ENCODE measurements at places on chromosomes 11 and 22. TPM values are rescaled to one million over a fixed set of nuclear protein-coding genes. Genes with fewer than 3 reads are reported as not detected.

GRCh38 chr11:68792400-68792966, 41.2 kb upstream of the TESMIN start:
- no peak for DNase-seq

DNA sequence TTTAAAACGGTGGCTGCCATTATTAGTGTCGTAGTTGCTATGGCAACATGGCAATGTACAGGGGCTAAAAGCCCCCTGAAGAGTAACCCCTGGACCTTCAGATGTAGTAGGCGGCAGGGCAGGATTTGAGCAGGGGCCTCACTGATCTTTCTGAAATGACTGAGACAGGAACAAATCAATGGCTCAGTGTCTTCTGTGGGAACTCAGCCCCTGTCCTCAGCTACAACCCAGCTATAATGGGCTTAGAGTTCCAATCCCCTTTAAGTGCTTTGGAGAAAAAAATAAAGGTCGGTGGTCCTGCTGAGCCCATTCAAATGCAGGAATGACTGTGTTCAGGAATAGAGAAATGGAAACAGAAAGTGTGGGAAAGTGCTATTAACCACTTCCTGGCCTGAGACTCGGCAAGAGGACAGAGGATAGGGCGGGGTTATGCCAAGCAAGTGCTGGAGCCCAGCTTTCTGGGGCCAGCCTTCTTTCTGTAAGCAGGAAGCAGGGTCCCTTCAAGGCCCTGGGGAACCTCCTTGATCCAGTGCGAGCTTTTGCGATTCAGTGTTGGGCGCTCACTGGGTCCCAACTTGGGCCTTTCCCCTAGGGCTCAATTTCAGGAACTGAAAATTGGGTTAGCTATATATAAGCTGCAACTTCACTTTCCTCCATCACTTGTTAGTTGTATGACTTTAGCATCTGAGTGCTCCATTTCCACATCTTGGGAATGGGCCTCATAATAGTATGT, 6.1 kb upstream of the CD82 start:
- DNase-seq: peak; percentile 71

- no peak for DNase-seq
Observed at GRCh38 chr11:83815736-83816135, 529.6 kb upstream of the CCDC90B start.

GRCh38 chr11:67247946-67248550, 18.2 kb upstream of the GRK2 start:
- no peak for DNase-seq

DNA sequence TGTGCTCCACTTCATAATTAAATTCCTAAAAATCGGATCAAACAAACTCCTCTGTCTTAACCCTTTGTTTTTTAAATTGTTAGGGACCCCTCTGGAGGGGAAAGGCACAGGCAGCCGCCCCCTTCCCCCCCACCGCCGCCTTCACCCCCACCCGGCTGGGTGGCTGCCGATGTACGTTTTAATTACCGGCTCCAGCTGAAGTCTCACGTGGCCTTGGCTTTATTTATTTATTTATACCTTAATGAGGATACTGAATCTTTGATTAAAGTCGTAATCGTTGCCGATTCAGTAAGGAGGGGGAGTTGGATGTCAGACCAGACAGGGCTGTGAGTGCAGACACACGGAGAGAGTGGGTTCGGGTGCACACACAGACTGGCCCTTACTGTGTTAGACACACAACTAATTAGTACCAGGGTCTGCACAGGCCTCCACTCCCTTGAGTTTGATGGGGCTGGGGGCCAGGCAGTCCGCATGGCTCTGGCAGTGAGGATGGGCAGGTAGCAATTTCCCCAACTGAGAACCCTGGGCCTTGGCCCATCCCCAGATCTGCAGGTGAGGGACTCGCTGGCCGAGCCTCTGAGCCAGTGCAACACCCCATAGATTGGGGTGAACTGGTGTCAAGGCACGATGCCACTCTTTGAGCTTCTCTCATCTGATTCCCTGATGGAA, 51.3 kb upstream of the NNMT start:
- no peak for DNase-seq

GRCh38 chr11:69114811-69115523, 40.8 kb upstream of the SMIM38 start:
- DNase-seq: no peak

DNA sequence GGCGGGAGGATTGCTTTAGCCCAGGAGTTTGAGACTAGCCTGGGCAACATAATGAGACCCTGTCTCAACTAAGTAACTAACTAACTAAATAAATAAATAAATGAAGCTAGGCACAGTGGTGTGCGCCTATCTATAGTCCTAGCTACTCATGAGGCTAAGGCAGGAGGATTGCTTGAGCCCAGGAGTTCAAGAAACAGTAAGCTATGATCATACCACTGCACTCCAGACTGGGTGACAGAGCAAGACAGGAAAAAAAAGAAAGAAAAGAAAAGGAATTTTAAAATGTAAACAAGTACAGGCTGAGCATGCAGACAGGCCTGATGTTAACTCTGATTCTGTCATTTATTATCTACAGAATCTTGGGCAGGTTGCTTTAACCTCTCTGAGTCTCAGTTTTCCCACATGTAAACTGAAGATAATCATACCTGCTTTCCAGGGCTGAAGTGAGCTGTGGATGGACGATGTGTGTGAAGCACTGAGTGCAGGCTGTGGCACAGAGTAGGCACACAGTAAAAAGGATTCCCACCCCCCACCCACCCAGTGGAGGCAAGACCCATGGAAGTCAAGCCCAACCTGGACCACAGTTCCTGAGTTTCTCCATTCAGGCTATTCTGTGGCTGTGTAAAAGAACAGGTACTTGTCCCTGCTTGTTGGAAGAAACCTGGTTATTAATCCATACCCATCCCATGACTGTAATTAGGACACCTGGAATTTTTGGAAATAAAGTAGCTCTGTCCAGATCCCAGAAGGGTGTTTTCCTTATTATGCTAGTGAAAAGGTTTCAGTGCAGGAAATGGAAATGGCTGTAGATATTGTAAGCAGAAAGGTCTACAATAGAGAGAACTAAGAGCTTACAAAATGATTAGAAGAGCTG, 18.7 kb upstream of the SCUBE2 start:
- DNase-seq: no peak

- DNase-seq: no peak
Observed at GRCh38 chr22:45359627-45360026, 49.9 kb downstream of the FAM118A start.

DNA sequence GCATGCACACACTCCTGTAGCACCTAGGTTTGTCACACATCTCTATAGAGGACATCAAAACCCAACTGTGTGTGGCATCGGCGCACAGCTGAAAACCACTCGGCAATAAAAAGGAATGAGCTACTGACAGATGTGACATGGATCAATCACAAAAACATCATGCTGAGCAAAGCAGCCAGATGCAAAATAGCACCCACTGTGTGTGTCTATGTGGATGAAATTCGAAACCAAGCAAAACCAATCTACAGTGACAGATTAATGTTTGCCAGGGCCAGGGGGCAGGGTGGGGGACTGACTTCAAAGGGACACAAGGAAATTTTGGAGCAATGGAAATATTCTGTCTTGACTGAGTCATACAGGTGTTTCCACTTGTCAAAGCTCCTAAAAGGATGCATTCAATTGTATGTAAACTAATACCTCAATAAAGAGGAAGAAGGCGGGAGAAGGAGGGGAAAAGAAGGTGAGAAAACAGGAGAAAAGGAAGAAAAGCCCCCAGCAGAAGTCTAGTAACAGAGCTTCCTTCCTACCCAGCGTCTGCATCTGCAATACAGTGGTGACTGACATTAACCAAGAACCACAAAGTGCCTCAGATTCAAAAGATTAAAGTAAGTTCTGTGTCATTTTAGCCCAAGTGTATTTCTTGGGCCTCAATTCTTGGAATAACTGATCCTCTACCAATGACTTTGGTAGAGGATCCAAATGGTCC, 49.8 kb downstream of the PACSIN2 start:
- peak; percentile 38 for DNase-seq

GRCh38 chr22:47432683-47433082, 670.2 kb downstream of the TBC1D22A start:
- no peak for DNase-seq

GRCh38 chr11:76736773-76737495, 46.2 kb upstream of the TSKU start:
- DNase-seq: no peak

DNA sequence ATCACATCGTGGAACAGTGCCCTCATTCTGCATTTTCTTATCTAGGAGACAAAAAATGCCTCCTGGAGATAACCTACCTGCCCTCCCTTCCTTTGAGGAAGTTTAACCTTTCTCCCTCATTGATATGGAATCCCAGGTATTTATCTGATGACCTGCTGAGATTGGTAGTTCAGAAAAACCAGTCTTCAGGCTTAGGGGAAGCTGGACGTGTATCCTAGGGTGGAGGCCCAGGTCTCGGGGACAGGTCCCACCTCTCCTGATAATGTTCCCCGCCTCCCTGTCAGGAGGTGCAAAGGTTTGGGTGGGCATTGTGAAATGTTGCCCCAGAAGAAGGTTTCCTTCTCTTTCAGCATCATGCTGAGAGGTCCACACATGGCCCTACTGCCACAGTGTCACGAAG, 186.9 kb upstream of the NAV2 start:
- DNase-seq: no peak

- no peak for DNase-seq
Observed at GRCh38 chr11:1358286-1358685, 31.4 kb upstream of the BRSK2 start.

The EMID1 gene
- 6.0 TPM for total RNA-seq

The CTTN gene
- 222 TPM for total RNA-seq

The OR6M1 gene
- not detected for total RNA-seq

The KDM4E gene
- total RNA-seq: not detected

The C11orf87 gene
- 0.23 TPM for total RNA-seq

The UBQLNL gene
- total RNA-seq: 0.24 TPM

The SCGB1D2 gene
- not detected for total RNA-seq

The SIK3 gene
- total RNA-seq: 29.6 TPM

The OR8D1 gene
- total RNA-seq: not detected

The POLD4 gene
- total RNA-seq: 37.7 TPM

The PLEKHB1 gene
- total RNA-seq: 15.8 TPM

The KREMEN1 gene
- 4.1 TPM for total RNA-seq

The MS4A3 gene
- not detected for total RNA-seq

Data from WTC11 (cell line).